Naive thymus-derived CD8-positive, alpha-beta T cell (primary cell): ENCODE measurements at places on chromosomes 16 and 17. TPM values are rescaled to one million over a fixed set of nuclear protein-coding genes. Genes with fewer than 3 reads are reported as not detected.

- DNase-seq, result no peak
These were observed 9.2 kb downstream of the TBKBP1 start for GRCh38 chr17:47703191-47703591.

DNA sequence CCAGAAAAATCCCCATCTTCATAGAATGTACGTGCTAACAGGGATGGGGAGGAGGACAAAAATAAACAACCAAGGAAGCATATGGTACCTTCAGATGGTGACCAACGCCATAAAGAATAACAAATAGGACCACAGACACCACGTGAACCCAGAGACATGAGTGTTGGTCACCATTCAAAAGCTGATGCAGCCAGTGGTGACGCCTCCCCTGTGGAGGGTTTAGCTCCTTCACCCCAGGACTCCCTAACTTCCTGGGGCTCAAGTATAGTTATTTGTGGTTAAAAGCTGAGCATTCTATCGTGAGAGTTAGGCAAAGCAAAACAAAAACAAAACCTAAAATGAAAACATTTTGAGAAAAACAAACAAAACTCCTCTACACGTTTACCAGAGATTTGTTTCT lies 184.7 kb downstream of the SOX9 start:
- no peak for DNase-seq

GRCh38 chr16:30886145-30886544 lies 7.7 kb downstream of the BCL7C start:
- no peak for DNase-seq

NOD2 gene
- total RNA-seq, result 0.49 TPM

CCL17 gene
- not detected for total RNA-seq
